ENCODE measurements at places on chromosomes 3 and 15.

- DNase-seq = no peak
These were observed 837.1 kb downstream of the AGBL1 start for GRCh38 chr15:86916671-86917360.

DNA sequence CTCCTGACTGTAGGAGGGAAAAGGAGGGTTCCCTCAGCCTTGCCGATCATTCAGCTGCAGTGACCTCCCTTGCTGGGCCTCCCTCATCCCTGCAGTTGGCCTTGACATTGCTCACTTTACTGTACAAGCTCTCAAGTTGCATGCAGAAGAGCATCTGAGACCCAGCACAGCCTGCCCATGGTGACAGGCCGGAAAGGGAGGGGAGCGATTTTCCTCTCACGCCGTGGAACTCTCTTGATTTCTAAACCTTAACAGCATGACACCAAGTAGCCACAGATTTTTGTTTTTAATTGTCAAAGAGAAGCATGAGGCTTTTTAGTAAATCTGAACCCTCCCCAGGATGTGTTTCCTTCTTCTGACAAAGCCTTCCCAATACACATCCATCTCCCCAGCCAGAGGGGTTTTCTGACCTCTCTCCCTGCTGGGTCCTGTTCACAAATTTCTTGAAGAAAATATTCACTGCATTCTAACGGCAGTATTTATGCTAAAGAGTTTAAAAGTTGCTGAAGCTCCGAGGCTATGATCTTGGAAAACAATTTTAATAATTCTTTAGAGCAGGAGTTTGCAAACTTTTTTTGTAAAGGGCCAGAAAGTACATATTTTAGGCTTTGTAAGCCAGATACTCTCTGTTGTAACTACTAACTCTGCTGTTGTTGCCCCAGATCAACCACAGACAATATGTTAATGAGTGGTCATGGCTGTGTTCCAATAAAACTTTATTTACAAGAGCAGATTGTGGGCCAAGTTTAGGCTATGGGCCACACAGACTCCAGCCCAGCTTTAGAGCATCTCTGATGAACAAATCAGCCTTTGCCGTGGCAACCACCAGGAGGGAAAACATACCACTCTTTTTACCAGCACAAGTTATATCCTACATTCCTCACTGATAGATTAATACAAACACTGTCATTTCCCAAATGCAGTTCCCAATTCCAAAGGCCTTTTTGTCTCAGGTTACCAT lies 34.8 kb downstream of the LMCD1 start:
- no peak for DNase-seq

DNA sequence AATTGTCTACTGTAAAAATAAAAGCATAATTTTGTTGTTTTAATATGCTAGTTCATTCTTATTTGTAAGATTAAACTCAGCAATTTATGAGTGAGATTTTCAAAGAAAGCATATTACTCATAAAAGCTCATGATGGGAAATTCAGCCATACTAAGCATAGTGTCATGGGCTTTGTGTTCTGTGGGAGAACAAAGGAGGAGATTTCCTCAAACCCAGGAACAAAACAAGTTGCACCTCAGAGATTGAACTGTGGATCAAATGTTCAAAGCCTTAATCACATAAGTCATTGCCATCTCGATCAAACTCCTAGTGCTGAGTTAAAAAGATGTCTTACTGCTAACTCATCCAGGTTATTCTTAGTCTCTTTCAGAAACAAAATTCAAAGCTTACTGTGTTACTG lies 85.6 kb upstream of the PDZRN3 start:
- no peak for DNase-seq

DNA sequence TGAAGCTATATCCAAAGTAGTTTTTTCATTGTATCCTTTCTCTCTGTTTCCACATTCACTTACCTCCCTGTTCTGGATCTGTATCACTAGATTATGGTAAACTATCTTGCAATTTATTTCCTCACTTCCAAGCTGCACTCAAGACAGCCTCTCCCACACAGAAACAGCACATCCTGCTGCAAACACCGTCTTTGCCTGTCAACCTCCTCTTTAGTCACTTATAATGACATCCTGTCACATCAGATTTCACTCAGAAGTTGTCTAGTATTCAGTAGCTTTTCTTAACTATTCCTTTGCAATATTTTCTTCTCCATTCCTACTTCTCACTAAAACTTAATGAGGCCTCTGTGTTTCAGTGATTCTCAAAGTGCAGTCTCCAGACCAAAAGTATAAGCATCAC lies 490.8 kb downstream of the IGSF11 start:
- no peak for DNase-seq

- no peak for DNase-seq
These were observed 23.7 kb downstream of the CYP19A1 start for GRCh38 chr15:51314391-51315337.
